Myocyte (in vitro differentiated cells): ENCODE measurements at places on chromosomes 4 and X. TPM values are rescaled to one million over a fixed set of nuclear protein-coding genes. Genes with fewer than 3 reads are reported as not detected.

DNA sequence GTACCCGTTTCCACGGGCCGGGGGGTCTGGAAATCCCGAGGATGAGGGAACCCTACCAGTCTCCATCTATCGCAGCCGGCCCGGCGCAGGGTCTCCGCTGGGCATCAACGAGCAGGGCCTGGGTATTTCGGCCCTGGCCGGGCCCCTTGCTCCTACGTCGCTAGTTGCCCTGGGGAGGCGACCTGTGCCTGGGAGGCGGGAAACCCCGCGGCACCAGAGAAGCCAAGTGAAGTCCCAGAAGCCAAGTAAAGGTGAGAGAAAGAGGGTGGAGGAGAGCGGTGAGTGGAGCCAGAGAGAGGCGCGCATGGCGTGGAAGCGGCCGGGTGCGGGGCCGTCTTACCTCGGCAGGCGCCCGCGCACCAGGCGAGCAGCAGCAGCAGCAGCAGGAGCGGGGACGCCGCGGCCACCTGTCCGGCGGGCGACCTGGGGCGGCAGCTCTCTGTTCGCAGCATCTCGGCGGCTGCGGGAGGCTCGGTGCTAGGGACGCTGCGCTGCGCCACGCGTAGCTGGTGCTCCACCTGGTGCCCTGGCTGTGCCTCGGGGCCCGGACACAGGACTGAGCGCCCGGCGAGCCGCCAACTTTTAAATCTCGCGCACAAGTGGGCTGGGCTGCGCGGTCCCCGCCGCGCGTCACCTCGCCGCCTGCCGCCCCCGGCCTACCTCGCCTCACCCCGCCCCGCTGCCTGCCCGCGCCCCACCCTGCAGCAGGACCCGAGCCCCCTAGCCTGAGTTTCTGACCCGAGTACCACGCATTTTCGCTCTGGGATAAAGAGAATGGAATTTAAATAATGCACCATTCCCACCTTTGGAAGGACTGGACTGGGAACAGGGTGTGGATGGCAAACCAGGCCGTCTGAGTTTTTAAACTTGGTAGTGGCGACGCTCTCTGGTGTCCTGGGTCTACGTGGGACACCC, at the start of gene NMU:
Gene NMU, minus strand, starts transcription at position 558 of the 915 bp plus-strand sequence. Its CDS starts 106 bp downstream, at position 452.
- DNase-seq = peak; percentile 34

Gene SGMS2
- 76.4 and 103 TPM in 2 replicates for total RNA-seq

DNA sequence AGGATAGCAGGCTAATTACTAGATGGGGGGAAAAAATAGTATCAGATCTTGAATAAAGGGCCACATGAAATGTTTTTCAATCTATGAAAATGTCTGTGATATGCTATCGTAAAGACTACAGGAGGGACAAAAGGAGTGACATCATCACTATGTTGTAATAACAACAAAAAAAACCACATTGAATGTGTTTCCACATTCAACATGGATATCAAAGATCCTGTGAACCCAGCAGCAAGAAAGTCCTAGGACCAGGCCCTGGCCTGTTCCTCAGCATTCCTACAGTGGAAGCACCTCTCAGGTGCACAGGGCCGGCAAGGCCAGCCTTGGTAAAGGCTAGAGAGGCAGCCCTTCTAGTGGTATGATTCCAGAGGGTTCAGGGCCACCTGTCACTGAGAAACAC, 118.3 kb downstream of the RELL1 start:
- peak; percentile 2 for DNase-seq

DNA sequence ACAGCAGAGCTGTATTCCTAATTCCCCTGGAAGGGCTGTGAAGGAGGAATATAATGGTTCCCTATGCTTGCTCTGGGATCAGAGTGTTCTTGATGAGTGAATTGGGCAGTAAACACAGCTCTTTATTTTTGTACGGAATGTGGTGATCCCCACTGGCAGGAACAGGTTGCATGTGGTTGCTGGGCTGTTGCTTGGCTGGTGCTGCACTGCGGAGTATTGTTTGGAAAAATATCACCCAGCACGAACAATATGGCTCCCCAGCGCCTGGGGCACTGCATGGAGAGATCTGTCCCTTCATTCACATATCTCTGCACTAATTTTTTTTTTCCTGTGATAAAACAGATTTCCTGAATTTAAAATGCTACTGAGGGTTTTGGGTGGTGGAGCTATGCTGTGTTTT, 119.7 kb downstream of the MGST2 start:
- DNase-seq = no peak

DNA sequence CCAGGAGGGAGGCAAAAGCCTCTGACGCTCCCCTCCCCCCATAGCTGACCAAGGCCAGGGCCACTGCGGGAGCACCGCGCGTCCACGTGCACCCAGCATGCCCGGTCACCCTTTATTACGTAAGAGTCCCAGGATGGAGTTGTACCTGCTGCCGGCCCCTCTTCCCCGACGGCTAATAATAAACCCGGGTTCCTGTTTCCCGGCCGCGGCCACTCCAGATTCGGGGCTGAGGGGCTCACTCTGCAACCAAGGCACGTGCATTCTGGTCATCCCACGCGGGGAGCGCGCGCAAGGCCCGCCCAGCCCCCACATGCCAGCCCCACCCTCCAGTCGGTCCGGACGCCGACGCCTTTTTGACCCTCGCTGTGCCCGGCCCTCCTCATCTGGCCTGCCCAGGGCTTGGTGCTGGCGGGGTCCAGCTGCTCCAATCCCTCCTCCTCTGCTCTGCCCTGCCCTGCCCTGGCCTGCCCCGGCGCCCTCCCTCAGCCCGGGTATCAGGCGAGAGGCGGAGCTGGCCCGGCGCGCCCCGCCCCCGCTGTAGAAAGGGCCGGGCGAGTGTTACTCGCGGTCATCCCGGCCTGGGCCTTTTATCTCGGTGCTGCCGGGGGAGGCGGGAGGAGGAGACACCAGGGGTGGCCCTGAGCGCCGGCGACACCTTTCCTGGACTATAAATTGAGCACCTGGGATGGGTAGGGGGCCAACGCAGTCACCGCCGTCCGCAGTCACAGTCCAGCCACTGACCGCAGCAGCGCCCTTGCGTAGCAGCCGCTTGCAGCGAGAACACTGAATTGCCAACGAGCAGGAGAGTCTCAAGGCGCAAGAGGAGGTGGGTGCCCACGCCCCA, 2.6 kb downstream of the MID1IP1 start:
- DNase-seq = peak; percentile 91

- peak; percentile 59 for DNase-seq
Measured at GRCh38 chr4:120753854-120754253, 168.7 kb downstream of the PRDM5 start.

Gene MUC7
- not detected in 2 replicates for total RNA-seq

Gene ASMT
- total RNA-seq = not detected in 2 replicates

GRCh38 chr4:110211007-110211769, 12.8 kb upstream of the ELOVL6 start:
- DNase-seq = peak; percentile 55

- DNase-seq = no peak
Measured at GRCh38 chr4:169628579-169628978, 8.2 kb downstream of the CLCN3 start.

GRCh38 chr4:29756966-29757365, 963.2 kb upstream of the PCDH7 start:
- DNase-seq = no peak

GRCh38 chr4:1293531-1293941, 3.8 kb downstream of the MAEA start:
- peak; percentile 19 for DNase-seq

Gene RHOXF2
- not detected in 2 replicates for total RNA-seq

Gene IL13RA2
- total RNA-seq = not detected in 2 replicates

- no peak for DNase-seq
Measured at GRCh38 chrX:143663755-143664154, 27.9 kb upstream of the SLITRK4 start.

DNA sequence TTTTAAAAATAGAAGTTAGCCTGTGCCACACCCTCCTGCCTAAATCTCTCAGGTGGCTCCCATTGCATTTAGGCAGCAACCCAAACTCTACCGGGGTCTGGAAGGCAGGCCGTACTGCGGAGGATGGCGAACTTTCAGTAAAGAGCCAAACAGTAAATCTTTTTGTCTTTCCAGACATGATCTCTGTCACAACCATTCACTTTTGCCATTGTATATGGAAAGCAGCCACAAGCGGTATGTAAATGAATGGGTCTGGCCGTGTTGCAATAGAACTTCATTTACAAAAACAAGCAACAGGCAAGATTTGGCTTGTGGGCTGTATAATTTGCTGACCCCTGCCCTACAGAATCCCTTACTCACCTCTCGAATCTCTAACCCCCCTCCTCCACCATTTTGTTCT, 3.3 kb downstream of the RADX start:
- no peak for DNase-seq

GRCh38 chr4:183541752-183542040, 36.8 kb downstream of the ING2 start:
- DNase-seq = no peak

- no peak for DNase-seq
Measured at GRCh38 chr4:110682311-110682710, 59.4 kb upstream of the PITX2 start.

- no peak for DNase-seq
Measured at GRCh38 chr4:164023214-164023613, 528.7 kb downstream of the TMA16 start.

Gene WNK3
- 0.05 TPM in 2 replicates for total RNA-seq

DNA sequence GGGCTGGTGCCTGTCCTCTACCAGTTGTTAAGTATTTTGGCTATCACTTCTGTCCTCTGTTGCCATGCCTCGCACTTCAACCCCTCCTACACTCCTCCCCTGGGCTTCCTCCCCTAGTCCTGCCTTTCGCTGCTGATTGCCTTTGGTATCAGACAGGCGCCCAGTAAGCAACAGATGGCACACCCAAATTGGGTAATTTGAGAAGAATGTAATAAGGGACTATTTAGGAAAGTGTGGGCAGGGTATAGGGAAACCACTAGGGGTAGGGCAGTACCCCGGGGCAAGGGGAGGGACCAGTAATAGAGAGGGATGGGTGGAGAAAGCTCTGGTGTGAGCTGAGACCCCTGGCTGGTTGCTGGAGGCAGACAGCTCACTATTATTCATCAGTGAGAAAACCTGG, 172.7 kb upstream of the USP9X start:
- DNase-seq = peak; percentile 36

Gene PLXNB3
- total RNA-seq = 5.1 and 11.9 TPM in 2 replicates

GRCh38 chrX:135985973-135986310, 707 bp downstream of the SLC9A6 start:
- no peak for DNase-seq

GRCh38 chrX:67288156-67288555, 255.7 kb upstream of the AR start:
- DNase-seq = no peak

Gene PYURF
- 76.2 and 84.7 TPM in 2 replicates for total RNA-seq

DNA sequence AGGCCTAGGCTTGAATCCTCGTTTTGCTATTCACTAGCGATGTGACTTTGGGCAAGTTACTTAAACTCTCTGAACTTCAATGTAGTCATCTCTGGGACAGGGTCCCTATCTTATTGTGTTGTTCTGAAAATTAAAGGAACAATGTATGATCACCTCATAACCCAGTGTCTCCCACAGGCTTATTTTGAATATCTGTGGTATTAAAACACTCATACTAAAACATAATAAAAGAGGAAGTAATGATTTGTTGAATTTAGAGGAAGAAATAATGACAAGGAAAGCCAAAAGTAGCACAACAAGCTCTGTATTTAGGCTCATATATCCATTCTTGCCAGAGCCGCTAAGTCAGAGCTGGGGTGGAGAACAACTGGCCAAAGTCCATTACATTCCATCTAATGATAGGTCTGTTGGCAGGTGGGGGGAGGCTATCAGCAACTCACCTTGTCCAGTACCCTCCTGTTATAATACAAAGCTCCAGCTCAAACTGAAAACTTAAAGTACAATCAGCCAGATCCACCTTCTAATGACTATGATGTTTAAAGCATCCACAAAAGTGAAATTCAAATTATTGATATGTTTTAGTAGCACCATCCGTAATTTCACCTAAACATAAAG, 64.5 kb upstream of the LSM6 start:
- DNase-seq = no peak

Gene AWAT2
- total RNA-seq = not detected in 2 replicates

GRCh38 chrX:861340-861890, 230.8 kb downstream of the SHOX start:
- no peak for DNase-seq

- DNase-seq = no peak
Measured at GRCh38 chr4:78734441-78735162, 41.5 kb upstream of the BMP2K start.

DNA sequence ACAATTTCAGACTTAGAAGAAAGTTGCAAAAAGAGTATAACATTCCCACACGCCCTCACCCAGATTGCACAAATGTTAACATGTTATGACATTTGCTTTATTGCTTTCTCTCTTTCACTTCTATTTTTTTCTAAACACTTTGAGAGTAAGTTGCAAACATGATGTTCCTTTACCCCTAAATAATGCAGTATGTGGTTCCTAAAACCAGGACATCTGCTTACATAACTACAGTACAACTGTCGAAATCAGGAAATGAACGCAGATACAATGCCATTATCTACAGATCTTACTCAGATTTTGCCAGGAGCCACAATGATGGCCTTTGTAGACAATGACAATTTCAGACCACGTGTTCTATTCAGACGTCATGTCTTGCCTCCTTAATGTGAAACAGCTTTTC, 22.4 kb downstream of the SH3TC1 start:
- no peak for DNase-seq

DNA sequence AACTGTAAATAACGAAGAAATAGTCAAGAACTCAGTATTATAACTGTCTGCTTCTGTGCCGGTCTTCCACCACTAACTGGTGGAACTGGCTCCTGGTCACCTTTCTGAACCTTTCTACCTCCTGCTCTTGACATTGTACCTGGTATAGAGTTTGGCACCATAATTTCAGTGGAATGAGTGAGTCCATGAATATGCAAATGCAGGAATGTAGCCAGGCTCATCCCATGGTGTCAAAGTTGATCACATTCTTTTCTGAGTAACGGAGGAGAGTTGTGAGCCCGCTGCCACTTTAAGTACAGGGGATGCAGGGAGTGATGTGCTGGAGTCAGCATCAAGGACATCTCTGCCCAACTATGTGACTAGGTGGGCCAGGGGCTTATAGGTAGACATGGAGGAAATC, 207.9 kb upstream of the HS3ST1 start:
- DNase-seq = no peak

DNA sequence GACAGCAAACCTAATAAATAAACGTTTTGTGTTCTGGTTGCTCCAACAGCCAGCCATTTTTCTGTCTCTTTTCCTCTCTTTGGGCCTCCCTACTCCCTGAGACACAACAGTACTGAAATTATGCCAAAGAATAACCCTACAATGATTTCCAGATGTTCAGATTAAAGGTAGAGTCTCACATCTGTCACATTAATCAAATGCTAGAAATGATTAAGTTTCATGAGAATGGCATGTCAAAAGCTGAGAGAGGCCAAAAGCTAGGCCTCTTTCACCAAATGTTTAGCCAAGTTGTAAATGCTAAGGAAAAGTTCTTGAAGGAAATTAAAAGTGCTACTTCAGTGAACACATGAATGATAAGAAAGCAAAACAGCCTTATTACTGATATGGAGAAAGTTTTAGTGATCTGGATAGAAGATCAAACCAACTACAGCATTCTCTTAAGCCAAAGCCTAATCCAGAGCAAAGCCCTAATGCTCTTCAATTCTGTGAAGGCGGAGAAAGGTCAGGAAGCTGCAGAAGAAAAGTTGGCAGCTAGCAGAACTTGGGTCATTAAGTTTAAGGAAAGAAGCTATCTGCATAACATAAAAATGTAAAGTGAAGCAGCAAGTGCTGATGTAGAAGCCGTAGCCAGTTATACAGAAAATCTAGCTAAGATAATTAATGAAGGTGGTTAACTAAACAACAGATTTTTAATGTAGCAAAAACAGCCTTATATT, 182.1 kb upstream of the NUDT6 start:
- DNase-seq = peak; percentile 30
